ENCODE measurements at places on chromosomes 3 and 15.
A peak's percentile ranks its signal among the peaks of the same experiment; 100 is the strongest.

DNA sequence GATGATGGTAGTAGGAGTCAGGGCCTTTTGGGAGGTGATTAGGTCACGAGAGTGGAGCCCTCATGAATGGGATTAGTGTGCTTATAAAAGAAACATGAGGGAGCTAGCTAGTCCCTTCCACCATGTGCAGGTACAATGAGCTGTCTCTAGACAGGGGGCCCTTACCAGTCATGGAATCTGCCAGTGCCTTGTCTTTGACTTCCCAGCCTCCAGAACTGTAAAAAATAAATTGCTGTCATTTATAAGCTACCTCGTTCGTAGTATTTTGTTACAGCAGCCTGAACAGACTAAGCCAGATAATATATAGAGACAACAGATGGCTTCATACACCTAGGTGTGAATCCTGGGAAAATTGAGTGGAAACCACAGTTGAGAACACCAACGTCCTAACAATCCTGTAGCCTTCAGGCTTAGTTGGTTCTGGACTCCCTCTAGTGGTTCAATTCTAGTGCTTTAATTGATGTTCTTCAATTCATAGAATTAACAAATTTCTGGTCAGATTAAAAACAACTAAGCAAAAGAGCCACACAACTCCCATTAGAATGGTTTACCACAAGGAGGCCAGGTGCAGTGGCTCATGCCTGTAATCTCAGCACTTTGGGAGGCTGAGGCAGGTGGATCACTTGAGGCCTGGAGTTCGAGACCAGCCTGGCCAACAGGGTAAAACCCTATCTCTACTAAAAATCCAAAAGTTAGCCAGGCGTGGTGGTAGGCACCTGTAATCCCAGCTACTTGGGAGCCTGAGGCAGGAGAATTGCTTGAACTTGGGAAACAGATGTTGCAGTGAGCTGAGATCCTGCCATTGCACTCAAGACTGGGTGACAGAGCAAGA, 21.3 kb upstream of the GATM start:
- peak; percentile 88 for DNase-seq

GRCh38 chr15:61124195-61124594, 104.9 kb downstream of the RORA start:
- peak; percentile 19 for DNase-seq

GRCh38 chr3:58471025-58471887, 20.6 kb upstream of the KCTD6 start:
- peak; percentile 76 for DNase-seq

- no peak for DNase-seq
These were observed 62.3 kb downstream of the NOX5 start for GRCh38 chr15:69076756-69077155.

DNA sequence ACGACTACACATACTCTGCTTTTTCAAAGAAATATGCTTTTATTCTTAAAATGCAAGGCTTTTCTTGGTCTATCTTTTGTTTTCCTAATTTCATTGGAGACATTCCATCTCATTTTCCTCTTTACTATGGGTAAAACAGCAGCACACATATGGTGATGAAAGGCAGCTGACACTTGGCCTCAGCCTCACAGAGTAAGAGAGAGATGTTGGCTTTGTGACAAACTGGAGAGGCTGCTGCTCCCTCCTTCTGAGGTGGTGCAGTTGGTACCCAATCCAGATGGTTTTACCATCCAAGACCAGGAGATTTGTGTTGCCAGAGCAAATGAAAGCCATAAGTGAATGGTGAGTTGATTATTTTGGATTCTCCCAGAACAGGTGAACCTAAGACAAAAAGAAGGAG, 13.2 kb upstream of the SLC2A2 start:
- DNase-seq: no peak

- DNase-seq: no peak
These were observed 251.1 kb downstream of the ULK4 start for GRCh38 chr3:41710646-41711388.

DNA sequence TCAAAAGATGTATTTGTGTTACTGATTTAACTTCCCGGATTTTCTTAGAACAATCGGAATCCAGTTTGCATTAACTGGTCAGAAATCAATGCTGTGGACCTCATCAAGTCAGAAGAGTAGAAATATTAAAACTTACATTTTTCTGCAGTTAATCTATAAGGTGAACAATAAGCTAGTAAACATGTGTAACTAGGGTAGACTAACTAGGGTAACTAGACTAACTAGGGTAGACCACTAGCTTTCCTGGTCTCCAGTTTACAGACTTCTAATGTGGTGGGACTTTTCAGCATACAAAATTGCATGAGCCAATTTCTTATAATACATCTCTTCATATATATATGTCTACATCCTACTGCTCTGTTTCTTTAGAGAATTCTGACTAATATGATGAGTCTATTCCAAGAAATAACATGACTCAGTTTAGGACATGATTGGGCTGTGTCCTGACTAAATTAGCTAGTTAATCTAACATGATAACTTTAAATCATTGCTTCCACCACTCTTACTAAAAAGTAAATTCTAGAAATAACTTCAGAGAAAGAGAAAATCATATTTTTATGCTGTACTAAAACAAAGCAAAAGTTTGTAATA, 5.3 kb downstream of the PLSCR2 start:
- DNase-seq: no peak

DNA sequence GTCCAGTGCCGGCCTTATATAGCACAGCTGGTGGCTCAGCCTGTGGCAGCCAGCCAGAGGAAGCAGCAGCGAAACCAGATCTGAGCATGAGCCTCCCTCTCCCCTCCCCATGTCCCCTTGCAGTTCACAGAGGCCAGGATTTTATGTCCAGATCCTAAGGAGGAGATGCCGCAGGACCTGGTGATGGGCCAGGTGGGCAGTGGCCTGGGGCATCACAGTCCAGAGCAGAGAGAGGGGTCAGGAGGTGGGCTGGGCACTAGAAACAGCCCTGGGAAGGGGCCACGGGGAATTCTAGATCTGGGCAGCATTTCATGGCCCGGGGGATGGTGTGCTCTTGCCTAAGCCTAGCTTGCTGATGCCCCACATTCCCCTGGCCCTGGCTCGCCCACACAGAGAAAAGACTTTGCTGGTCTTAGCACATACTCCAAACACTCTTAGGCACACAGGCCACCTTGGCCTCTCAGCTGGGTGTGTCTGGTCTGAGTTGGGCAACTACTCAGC, 259 bp upstream of the CILP start:
- peak; percentile 68 for DNase-seq

DNA sequence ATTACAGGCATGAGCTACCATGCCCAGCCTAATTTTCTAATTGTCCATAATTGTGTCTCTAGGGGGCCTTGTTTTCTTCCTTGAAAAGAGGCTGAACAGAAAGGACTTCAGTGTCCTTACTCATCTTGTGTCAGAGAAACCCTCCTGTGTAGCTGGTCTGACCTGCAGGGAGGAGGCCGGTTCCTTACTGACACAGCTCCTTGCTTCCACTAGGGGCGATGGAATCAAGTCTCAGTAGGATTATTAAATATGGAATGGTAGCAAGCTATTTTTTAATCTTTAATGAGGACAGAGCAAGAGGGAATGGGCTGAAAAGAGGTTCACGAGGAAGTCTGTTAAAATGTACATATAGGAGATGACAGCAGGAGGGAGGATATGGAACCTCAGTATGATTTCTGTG, 8.6 kb downstream of the LPCAT4 start:
- DNase-seq: peak; percentile 30

DNA sequence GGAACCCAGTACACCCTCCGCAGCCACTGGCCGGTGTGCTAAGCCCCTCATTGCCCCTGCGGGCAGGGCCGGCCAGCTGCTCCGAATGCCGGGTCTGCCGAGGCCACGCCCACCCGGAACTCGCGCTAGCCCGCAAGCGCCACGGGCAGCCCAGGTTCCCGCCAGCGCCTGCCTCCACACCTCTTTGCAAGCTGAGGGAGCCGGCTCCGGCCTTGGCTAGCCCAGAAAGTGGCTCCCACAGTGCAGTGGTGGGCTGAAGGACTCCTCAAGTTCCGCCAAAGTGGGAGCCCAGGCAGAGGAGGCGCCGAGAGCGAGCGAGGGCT, 81.4 kb upstream of the BCHE start:
- DNase-seq: no peak

DNA sequence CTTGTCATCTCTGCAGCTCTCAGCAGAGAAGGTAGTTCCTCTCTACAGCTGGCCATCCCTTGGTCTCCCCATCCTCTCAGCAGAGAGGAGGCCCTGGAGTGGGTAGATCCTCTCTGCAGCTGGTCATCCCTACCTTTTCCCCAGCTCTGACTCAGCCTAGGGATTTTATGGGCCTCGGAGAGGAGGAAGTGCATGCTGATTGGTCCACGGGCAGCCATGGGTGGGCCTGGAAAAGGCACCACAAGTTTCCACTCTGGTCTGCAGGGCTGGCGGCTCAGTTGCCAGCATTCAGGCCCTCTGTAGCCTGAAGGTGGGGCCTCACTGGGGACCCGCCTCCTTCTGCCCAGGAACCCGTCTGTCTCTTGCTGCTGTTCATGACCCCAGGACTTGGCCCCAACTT, 36.9 kb downstream of the NR1D2 start:
- no peak for DNase-seq

GRCh38 chr15:42053914-42054313, 33.1 kb upstream of the PLA2G4E start:
- no peak for DNase-seq

DNA sequence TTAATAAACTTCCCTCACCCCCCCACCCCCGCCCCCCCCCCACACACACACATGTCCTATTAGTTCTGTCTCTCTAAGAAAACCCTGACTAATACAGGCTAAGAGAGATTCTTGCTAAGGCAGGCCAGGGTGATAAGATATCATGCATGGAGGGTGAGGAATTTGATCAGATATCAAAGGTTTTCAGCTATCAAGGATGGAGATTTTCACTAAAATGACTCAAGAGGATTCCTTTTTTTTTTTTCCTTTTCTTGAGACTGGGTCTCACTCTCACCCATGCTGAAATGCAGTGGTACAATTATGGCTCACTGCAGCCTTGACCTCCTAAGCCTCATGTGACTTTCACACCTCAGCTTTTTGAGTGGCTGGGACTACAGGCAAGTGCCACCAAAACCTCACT, 14.9 kb upstream of the SENP7 start:
- DNase-seq: peak; percentile 33

DNA sequence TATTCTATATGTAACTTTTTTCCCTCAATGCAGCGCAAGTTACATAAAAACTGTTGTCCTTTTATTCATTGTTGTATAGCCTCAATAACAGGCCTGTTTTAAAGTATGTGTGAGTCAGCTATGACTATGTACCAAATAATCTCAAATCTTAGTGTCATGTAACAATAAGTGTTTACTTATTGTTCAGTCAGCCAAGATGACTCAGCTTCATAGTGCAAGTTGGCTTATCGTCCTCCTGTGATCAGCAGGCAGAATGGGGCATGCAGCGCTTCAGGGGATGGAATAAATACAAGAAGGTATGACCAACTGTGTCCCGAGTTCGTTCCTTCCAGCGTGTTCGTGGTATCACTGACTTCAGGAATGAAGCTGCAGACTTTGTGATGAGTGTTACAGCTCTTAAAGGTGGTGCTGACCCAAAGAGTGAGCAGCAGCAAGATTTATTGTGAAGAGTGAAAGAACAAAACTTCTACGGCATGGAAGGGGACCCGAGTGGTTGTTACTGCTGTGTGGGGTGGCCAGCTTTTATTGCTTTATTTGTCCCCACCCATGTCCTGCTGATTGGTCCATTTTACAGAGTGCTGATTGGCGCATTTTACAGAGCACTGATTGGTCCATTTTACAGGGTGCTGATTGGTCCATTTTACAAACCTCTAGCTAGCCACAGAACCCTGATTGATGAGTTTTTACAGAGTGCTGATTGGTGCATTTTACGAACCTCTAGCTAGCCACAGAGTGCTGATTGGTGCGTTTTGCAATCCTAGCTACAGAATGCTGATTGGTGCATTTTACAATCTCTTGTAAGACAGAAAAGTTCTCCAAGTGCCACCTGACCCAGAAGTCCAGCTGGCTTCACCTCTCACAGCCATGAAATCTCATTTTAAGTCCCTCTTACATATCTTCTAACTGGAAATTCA, 1016.0 kb downstream of the MCTP2 start:
- no peak for DNase-seq

- DNase-seq: no peak
These were observed 3.6 kb upstream of the CHRM5 start for GRCh38 chr15:33964665-33965040.

DNA sequence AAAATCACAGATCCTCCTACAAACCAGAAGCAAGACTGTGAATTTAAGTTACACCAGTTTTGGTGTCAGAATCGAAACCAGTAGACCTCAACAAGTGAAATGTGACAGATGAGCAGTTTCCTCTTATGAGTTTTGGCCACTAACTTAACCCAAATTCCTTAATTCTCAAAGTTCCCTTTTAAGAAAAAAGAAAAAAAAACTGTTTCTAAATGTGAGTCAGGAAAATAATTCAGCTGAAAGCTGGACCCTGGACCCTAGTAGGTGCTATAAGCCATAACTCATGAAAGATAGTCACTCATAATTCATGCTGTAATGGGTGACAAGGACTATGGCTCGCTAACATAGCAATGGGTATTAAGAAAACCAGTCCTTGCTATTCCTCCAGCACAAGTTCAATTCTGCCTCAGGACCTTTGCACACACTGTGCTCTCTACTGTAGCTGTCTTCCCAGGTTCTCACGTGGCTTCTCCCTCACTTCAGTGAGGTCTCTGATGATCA, 9.0 kb upstream of the THRB start:
- DNase-seq: no peak

DNA sequence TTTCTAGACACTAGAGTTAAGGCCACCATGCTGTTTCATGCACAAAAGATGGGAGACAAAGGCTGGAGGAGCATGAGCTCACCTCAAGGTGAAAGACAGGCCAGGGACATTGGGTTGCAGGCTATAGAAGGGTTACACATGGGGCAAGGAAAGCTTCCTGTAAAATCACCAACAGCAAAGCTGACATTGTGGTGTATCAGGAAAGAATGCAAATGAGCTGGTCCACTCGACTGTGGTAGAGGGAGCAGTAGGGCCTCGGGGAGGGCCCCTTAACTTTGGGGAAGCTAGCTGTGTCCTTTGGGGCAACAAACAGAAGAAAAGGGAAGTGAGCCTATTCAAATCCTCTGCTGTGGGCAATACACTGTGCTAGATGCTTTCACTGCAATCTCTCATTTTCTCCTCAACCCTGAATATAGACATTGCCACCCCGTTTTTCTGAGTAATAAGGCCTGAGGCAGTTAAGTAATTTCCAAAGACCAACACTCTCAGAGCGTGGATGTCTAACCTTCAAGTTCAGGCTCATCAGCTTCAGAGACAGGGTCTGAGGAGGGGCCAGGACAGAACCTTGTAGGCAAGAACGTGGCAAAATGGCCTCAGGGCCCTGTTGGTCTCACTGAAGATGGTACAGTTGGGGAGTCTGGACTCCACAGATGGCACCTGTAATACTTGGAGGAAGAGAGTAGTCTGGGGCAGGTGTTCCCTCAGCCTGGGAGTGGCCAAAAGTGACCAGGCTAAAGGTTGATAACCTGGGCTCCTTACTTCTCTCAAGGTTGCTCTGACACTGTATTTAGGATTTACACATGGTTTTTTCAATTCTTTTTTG, 24.1 kb downstream of the CX3CR1 start:
- DNase-seq: no peak

GRCh38 chr3:114712728-114713492, 419.1 kb downstream of the TIGIT start:
- no peak for DNase-seq

- no peak for DNase-seq
These were observed 28.3 kb downstream of the MELTF start for GRCh38 chr3:197001106-197001971.

Data from NCI-H82 (cell line).